Pancreas (tissue), 10 donors: ENCODE measurements at places on chromosomes 12 and 14. TPM values are rescaled to one million over a fixed set of nuclear protein-coding genes. Genes with fewer than 3 reads are reported as not detected.

DNA sequence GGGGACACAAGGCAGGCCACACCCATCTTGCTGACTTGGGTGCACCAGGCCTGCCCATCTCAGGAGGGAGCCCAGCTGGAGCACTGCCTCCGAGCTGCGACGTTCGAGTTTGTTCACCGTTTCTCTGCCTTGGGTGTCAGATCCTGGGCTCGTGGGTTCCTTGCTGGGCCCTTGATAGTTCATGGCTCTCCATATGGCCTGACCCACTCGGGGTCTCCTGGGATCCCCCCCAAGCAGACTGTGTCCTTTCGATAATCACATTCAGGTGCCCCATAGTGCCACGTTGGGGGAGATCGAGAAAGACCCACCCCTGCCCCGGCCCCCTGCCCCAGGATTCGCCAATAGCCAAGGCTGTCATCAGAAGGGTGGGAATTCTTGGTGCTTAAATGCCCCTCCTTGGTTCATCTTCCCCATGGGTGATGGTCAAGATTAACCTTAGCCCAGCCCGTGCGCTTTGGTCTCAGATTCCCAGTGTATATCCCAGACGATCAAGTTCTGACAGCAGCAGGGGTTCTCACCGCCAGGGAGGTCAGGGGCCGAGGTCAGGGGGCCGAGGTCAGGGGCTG is 7.4 kb downstream of the RFLNA start:
- no peak overlapping the region for H3K27ac ChIP-seq
- H3K36me3 ChIP-seq: no peaks in the 10 kb centered on the region
- H3K27me3 ChIP-seq: no peaks in the 10 kb centered on the region
- no peaks in the 10 kb centered on the region for H3K4me1 ChIP-seq
- no peak overlapping the region for H3K4me3 ChIP-seq
- DNase-seq: no peak

GNPNAT1 gene
- 9.5 TPM for polyA plus RNA-seq

GRCh38 chr12:69341328-69341727 is 6.9 kb upstream of the LYZ start:
- no peaks in the 10 kb centered on the region for H3K36me3 ChIP-seq
- peak overlapping the region; percentile 79 for H3K27ac ChIP-seq
- no peak overlapping the region for H3K4me3 ChIP-seq
- H3K4me1 ChIP-seq: peaks cover 69% of the 10 kb centered on the region
- no peak for DNase-seq
- no peaks in the 10 kb centered on the region for H3K27me3 ChIP-seq

- H3K27me3 ChIP-seq: no peaks in the 10 kb centered on the region
- no peak overlapping the region for H3K4me3 ChIP-seq
- no peak overlapping the region for H3K27ac ChIP-seq
- peaks cover 7% of the 10 kb centered on the region for H3K4me1 ChIP-seq
Observed at GRCh38 chr12:31585271-31585670, 5.7 kb downstream of the DENND5B start.

CIROP gene
- polyA plus RNA-seq: not detected

GRCh38 chr14:53541411-53541810 is 388.3 kb upstream of the DDHD1 start:
- no peak for DNase-seq
- H3K36me3 ChIP-seq: no peaks in the 10 kb centered on the region
- no peaks in the 10 kb centered on the region for H3K27me3 ChIP-seq
- H3K4me3 ChIP-seq: no peak overlapping the region

DNA sequence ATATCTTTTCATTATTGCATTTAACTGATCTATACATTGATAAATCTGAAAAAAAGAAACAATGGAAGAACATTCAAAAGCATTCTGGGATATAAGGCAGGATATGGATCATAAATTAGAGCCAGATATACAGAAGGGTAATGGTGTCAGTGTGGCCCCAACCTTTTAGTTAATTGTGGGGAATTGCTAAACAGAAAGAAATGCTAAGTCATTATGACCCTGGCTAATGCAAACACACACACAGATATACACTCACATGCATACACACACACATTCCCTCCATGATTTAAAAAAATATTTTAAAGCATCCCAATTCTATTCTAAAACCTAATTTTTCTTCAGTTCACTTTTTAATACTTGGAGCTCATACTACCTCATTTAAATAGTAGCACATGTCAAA is 404.5 kb downstream of the BCAT1 start:
- H3K27ac ChIP-seq: no peak overlapping the region
- no peak for DNase-seq
- no peaks in the 10 kb centered on the region for H3K36me3 ChIP-seq
- no peak overlapping the region for H3K4me3 ChIP-seq
- H3K4me1 ChIP-seq: no peaks in the 10 kb centered on the region
- no peaks in the 10 kb centered on the region for H3K27me3 ChIP-seq

- H3K27me3 ChIP-seq: no peaks in the 10 kb centered on the region
- no peak overlapping the region for H3K27ac ChIP-seq
- H3K4me3 ChIP-seq: no peak overlapping the region
- peaks cover 23% of the 10 kb centered on the region for H3K4me1 ChIP-seq
Observed at GRCh38 chr14:100530270-100531072, 56.7 kb downstream of the BEGAIN start.

GRCh38 chr12:5505116-5505515 is 73.2 kb downstream of the NTF3 start:
- H3K27me3 ChIP-seq: peaks cover 2% of the 10 kb centered on the region
- H3K4me3 ChIP-seq: no peak overlapping the region
- H3K27ac ChIP-seq: no peak overlapping the region
- no peak for DNase-seq

SLC5A8 gene
- polyA plus RNA-seq: 0.07 TPM

DNA sequence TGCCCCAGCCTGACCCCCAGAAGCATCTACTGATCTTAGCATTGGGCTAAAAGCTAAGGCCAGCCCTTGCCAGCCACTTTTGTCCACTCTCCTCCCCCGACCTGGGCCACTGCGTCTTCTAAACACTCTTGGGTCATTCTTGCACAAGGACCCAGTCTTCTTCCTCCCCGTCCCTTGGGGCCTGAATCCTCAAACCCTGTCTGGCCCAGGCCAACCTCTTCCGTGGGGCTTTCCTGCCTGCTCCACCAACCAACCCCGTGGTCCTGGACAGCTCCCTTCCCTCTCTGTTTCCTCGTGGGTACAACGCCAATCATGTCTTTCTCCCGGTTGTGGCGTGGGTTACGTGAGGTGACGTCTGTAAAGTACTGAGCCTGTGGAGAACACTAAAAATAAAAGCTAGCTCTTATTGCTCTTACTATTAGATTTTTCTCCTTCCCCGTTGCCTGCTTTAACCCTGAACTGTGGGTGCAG is 21.5 kb downstream of the FAM222A start:
- DNase-seq: peak; percentile 33
- no peak overlapping the region for H3K4me3 ChIP-seq
- H3K4me1 ChIP-seq: peaks cover 9% of the 10 kb centered on the region
- H3K27ac ChIP-seq: no peak overlapping the region

- H3K27ac ChIP-seq: no peak overlapping the region
Observed at GRCh38 chr12:130076752-130077151, 85.5 kb upstream of the FZD10 start.

DNA sequence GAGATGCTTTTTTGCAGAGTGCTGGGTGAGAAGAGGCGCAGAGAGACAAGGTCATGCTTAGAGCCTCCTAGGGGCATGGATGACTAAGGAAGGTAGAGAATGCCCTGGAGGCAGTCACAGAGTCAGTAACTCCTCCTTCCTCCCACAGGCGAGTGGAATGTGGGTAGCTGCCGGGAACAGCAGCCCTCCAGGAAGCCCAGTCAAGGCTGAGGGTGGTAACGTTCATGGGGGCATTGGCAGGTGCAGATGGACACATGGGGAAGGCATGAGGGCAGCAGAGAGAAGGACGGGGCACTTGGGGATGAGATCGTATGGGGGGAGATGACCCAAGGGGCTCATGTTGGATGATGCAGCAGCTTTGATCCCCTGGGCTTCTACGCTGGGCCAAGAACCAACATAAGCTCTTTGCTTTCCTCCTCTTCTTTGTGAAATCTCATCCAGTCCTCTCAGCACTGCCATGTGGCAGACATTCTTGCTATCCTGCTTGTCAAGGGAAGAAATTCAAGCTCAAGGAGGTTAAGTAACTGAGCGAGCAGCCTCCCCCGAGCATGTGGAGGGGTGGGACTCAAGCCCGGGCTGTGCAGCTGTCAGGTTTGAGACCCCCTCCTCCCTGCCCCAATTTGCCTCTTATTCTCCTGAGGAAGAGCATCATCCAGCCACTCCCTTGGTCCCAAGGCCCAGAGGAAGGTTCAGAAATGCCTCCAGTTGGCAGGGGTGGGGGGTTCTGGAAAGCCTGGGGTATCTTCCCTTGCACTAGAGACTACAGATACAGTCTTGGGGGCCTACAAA is 187.9 kb downstream of the PIWIL1 start:
- no peak overlapping the region for H3K4me3 ChIP-seq
- H3K27me3 ChIP-seq: no peaks in the 10 kb centered on the region
- DNase-seq: no peak
- H3K4me1 ChIP-seq: no peaks in the 10 kb centered on the region
- H3K27ac ChIP-seq: no peak overlapping the region
- no peaks in the 10 kb centered on the region for H3K36me3 ChIP-seq

SLC38A4 gene
- 15.9 TPM for polyA plus RNA-seq

- no peaks in the 10 kb centered on the region for H3K36me3 ChIP-seq
- no peaks in the 10 kb centered on the region for H3K4me1 ChIP-seq
- no peak overlapping the region for H3K4me3 ChIP-seq
- H3K27me3 ChIP-seq: no peaks in the 10 kb centered on the region
- H3K27ac ChIP-seq: no peak overlapping the region
Observed at GRCh38 chr14:63761351-63762117, 33.7 kb upstream of the SGPP1 start.

DNA sequence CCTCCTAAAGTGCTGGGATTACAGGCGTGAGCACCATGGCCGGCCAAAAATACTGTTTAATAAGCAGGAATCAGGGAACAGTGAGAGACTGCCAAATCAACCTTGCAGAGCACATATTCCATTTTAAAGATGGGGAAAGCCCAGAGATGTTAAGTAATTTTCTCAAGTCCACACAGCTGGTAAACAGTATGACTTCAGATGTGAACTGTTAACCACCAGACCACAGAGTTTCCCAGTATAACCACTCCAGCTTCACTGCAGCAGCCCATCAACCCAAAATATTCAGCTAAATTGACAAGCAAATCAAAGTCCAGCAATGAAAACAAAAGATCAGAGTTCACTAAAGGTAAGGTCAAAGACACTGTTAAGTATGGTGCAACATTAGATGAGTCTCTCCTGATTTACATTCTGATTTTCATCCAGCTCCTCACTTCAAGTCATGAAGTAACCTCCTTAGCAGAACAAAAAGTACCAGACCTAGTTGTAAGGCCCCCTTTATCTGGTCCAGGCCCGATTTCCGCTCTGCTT is 82.1 kb downstream of the TRAFD1 start:
- no peaks in the 10 kb centered on the region for H3K36me3 ChIP-seq
- DNase-seq: no peak
- no peak overlapping the region for H3K27ac ChIP-seq
- H3K27me3 ChIP-seq: no peaks in the 10 kb centered on the region

PEX5 gene
- polyA plus RNA-seq: 21.6 TPM

SDR9C7 gene
- polyA plus RNA-seq: not detected

RAD9B gene
- polyA plus RNA-seq: not detected

- no peaks in the 10 kb centered on the region for H3K4me1 ChIP-seq
- no peaks in the 10 kb centered on the region for H3K36me3 ChIP-seq
- no peak overlapping the region for H3K4me3 ChIP-seq
- no peak overlapping the region for H3K27ac ChIP-seq
- no peaks in the 10 kb centered on the region for H3K27me3 ChIP-seq
- no peak for DNase-seq
Observed at GRCh38 chr12:82966001-82966559, 279.4 kb downstream of the TMTC2 start.

DNA sequence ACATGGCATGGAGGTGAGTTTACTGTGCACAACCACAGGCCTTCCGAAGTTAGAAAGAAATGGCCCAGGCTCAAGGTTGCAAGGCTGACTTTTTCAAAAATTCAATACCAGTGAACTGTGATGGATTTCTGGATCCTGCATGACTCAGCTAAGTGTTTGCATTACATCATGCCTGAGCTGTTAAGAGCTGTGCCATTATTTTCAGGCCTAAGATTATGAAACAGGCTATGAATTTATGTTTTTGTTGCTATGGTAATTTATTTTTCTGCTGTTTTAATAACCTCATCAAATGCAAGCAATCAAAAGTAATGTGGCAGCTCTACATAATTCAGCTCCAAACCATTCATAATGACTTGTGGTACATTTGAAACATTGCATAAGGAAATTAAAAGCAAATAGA is 457.7 kb upstream of the TMEM132C start:
- H3K4me3 ChIP-seq: no peak overlapping the region
- H3K36me3 ChIP-seq: no peaks in the 10 kb centered on the region
- no peak for DNase-seq
- no peaks in the 10 kb centered on the region for H3K27me3 ChIP-seq
- peak overlapping the region; percentile 12 for H3K27ac ChIP-seq

GRCh38 chr12:76544601-76545261 is 14.8 kb downstream of the OSBPL8 start:
- no peak overlapping the region for H3K4me3 ChIP-seq
- H3K27me3 ChIP-seq: no peaks in the 10 kb centered on the region
- DNase-seq: no peak
- H3K4me1 ChIP-seq: peaks cover 32% of the 10 kb centered on the region

GRCh38 chr12:8867786-8868185 is 45.4 kb downstream of the A2ML1 start:
- no peak overlapping the region for H3K27ac ChIP-seq
- H3K27me3 ChIP-seq: no peaks in the 10 kb centered on the region
- H3K36me3 ChIP-seq: no peaks in the 10 kb centered on the region
- H3K4me3 ChIP-seq: no peak overlapping the region
- no peak for DNase-seq
- H3K4me1 ChIP-seq: no peaks in the 10 kb centered on the region

DNA sequence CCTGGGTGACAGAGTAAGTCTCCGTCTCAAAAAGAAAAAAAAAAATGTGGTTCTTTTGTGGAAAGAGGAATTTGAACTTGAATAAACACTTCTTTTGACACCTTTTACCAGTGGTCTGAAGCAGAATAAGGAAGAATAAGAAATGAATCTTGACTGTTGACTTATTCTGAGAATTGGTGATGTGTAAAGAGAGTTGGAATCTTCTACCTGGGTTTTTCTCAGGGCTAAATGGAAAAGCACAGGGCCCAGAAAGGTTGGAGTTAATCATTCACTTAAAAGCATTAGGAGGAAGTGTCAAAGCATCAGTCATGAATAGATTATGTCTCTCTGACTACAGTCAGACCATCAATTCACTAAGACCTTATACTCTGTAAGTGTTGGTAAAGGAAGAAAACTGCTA is 13.9 kb downstream of the PNMA1 start:
- no peaks in the 10 kb centered on the region for H3K4me1 ChIP-seq
- no peak overlapping the region for H3K27ac ChIP-seq
- H3K4me3 ChIP-seq: no peak overlapping the region
